ENCODE measurements at places on chromosomes 7 and 10.
A peak's percentile ranks its signal among the peaks of the same experiment; 100 is the strongest.

- DNase-seq, result no peak
Measured at GRCh38 chr10:123449234-123449962, 216.8 kb upstream of the GPR26 start.

DNA sequence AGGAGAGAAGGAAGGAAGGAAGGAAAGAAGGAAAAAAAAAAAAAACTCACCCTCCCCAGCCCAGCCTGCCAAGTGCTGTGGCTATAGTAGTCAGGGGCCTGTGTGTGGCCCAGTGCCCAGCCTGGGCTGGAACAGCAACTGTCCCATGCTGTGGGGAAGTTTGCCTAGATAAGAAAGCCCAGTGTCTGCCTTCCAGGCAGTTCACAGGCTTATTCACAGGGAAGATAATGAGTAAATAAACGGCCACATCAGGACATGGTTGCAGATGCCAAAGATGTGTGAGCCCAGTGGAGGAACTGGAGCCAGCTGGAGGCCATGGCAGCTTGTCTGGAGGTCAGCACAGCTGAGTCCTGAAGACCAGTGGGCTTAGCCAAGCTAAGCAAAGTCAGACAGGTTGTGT, 132.4 kb upstream of the FOXK1 start:
- no peak for DNase-seq

- peak; percentile 27 for DNase-seq
Measured at GRCh38 chr10:12056748-12057147, 12.0 kb upstream of the DHTKD1 start.

GRCh38 chr7:36962367-36962766, 238.1 kb upstream of the AOAH start:
- DNase-seq, result no peak

DNA sequence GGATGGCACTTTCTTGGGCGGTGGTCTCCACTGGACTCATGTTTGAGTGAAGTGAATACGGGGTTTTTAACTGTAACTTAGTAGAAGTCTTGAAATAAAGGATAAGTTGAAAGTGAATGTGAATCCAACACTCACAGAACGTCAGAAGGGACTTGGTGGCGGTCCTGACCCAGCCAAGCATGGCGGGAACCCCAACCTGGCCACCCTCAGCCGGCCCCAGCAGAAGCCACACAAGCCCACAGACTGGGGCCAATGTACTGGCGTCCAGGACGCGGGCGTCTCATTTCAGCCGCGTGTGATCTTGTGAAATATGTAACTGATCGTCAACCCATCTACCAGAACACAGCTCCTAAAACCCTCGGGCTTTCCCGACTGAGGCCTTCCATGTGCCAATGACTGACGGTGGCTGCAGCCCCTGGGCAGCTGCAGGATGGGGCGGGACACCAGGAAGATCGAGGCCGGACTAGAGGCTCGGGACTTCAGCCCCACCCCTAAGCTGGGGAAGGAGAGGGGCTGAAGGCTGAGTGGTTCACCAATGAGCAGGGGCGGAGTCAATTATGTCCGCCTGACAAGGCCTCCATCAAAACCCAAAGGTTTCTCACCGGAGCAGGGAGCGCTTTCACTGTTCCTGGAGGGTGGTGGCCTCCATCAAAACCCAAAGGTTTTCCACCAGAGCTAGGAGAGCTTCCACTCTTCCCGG, 161.5 kb downstream of the MAD1L1 start:
- no peak for DNase-seq
